Cardiac muscle cell (in vitro differentiated cells and primary cell): ENCODE measurements at places on chromosomes 11 and 22. TPM values are rescaled to one million over a fixed set of nuclear protein-coding genes. Genes with fewer than 3 reads are reported as not detected.

The TRIM48 gene
- not detected in 2 replicates for total RNA-seq

The OR4C11 gene
- total RNA-seq, result not detected in 2 replicates

The FXYD6 gene
- total RNA-seq, result 324 and 403 TPM in 2 replicates

The OR52A1 gene
- not detected in 2 replicates for total RNA-seq

The MUC2 gene
- total RNA-seq, result 0.03 TPM in 1 of 2 replicates, not detected in the other

The CAVIN3 gene
- total RNA-seq, result 54.5 and 71.8 TPM in 2 replicates

The GRIK4 gene
- total RNA-seq, result 0.11 and 0.45 TPM in 2 replicates

The FOLR2 gene
- total RNA-seq, result not detected in 2 replicates

The RBMXL2 gene
- total RNA-seq, result 0.25 and 0.54 TPM in 2 replicates

The SCGB1A1 gene
- not detected in 2 replicates for total RNA-seq

The ART5 gene
- 44.9 and 49.9 TPM in 2 replicates for total RNA-seq

The DDX17 gene
- total RNA-seq, result 682 and 855 TPM in 2 replicates

The UBQLNL gene
- 0.92 and 3.4 TPM in 2 replicates for total RNA-seq

The TEX12 gene
- total RNA-seq, result not detected in 2 replicates
